ENCODE measurements at places on chromosomes 2 and 18. TPM values are rescaled to one million over a fixed set of nuclear protein-coding genes. Genes with fewer than 3 reads are reported as not detected.

DNA sequence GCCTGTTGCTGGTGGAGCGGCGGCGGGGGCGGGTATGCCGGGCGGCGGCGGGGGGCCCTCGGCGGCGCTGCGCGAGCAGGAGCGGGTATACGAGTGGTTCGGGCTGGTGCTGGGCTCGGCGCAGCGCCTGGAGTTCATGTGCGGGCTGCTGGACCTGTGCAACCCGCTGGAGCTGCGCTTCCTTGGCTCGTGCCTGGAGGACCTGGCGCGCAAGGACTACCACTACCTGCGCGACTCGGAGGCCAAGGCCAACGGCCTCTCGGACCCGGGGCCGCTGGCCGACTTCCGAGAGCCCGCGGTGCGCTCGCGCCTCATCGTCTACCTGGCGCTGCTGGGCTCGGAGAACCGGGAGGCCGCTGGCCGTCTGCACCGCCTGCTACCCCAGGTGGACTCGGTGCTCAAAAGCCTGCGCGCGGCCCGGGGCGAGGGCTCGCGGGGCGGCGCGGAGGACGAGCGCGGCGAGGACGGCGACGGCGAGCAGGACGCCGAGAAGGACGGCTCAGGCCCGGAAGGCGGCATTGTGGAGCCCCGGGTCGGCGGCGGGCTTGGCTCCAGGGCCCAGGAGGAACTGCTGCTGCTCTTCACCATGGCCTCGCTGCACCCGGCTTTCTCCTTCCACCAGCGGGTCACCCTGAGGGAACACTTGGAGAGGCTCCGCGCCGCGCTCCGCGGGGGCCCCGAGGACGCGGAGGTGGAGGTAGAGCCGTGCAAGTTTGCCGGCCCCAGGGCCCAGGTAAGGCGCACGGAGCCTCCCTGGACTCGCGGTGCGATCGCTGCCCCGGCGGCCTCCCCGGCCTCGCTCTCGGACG is 1.0 kb downstream of the ZCCHC2 start:
- peak; percentile 77 for DNase-seq
- H3K27ac ChIP-seq, result peak overlapping the region; percentile 85
- H3K27me3 ChIP-seq, result peaks cover 16% of the 10 kb centered on the region
- H3K4me1 ChIP-seq, result peaks cover 7% of the 10 kb centered on the region
- peak overlapping the region; percentile 70 for H3K4me3 ChIP-seq

GRCh38 chr2:163802284-163802683 is 66.5 kb upstream of the FIGN start:
- H3K4me1 ChIP-seq, result peaks cover 37% of the 10 kb centered on the region
- DNase-seq, result no peak
- H3K4me3 ChIP-seq, result no peak overlapping the region
- no peak overlapping the region for H3K27ac ChIP-seq
- H3K36me3 ChIP-seq, result no peaks in the 10 kb centered on the region

DNA sequence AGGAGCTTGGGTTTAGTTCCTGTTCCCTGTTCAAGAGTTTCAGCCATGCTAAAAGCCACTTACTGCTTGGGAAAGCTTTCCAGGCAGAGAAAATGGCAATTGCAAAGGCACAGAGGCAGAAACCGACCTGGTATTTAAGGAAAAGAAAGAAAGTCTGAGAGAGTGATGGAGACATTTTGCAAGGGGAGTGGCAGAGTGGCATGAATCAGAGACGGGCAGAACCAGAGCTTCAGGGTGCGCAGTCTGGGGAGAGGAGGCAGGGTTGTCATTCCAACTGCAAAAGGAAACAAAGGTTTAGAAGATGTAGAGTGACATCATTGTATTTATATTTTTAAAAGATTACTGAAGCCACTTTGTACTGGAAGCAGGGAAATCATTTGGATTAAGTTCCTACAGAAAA is 14.9 kb upstream of the GNAL start:
- no peak overlapping the region for H3K4me3 ChIP-seq
- H3K36me3 ChIP-seq, result no peaks in the 10 kb centered on the region
- no peak overlapping the region for H3K27ac ChIP-seq
- peaks cover 2% of the 10 kb centered on the region for H3K4me1 ChIP-seq

DNA sequence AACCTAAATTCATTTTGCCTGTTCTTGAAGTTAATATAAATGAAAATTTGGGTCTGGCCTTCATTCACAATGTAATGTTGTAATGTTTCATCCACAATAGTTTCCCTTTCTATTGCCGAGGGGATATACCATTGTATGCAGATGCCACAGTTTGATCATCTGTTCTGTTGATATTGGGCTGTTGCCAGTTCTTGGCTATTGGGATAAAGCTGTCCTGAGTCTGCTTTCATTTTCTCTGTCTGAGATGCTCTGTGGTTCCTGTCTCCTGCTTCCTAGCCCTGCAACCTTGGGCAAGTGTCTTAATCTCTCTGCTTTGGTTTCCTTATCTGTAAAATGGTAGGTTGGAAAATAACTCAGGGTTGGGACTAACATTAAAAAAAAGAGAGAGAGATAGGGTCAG is 25.2 kb downstream of the B3GNT2 start:
- H3K27ac ChIP-seq, result no peak overlapping the region
- H3K4me1 ChIP-seq, result no peaks in the 10 kb centered on the region
- peaks cover 10% of the 10 kb centered on the region for H3K36me3 ChIP-seq
- H3K27me3 ChIP-seq, result no peaks in the 10 kb centered on the region

The ARL4C gene
- total RNA-seq, result 7.0 TPM
